ENCODE measurements at places on chromosomes 6 and 20. TPM values are rescaled to one million over a fixed set of nuclear protein-coding genes. Genes with fewer than 3 reads are reported as not detected.

The OVOL2 gene
- 26.2 TPM for total RNA-seq

The CCDC170 gene
- 5.2 TPM for total RNA-seq

The RAET1L gene
- not detected for total RNA-seq

The SH3BGRL2 gene
- total RNA-seq = 24.0 TPM

The LHFPL5 gene
- total RNA-seq = not detected

The SNAI1 gene
- total RNA-seq = 11.0 TPM

The C20orf141 gene
- not detected for total RNA-seq

The NKAIN4 gene
- not detected for total RNA-seq

The RBPJL gene
- total RNA-seq = 0.13 TPM

The PNLDC1 gene
- total RNA-seq = not detected

The SIM1 gene
- total RNA-seq = not detected

The RAET1G gene
- total RNA-seq = 2.1 TPM

GRCh38 chr6:11486051-11486450 lies 51.5 kb upstream of the TMEM170B start:
- DNase-seq = no peak

- no peak for DNase-seq
Measured at GRCh38 chr6:111926731-111927302, 53.6 kb upstream of the FYN start.

DNA sequence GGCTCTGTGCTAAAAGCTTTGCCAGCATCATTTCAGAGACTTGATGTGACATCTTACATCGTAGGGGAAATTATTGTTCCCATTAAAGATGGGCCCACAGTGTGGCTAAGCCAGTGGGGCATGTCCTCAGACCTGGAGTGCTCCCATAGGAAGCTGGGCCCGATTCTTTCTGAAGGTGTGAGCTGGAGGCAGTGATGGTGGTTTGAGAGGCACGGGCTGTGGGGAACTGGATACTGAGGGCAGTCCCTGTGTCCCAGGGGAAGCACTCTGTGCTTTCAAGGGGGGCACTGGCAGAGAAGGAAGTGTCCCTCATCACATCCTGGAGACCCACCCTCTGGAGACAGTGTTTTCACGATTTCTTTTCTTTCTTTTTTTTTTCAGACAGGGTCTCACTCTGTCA lies 8.6 kb upstream of the FAM110A start:
- peak; percentile 8 for DNase-seq

- no peak for DNase-seq
Measured at GRCh38 chr6:149544646-149545257, 1.1 kb downstream of the PPIL4 start.

DNA sequence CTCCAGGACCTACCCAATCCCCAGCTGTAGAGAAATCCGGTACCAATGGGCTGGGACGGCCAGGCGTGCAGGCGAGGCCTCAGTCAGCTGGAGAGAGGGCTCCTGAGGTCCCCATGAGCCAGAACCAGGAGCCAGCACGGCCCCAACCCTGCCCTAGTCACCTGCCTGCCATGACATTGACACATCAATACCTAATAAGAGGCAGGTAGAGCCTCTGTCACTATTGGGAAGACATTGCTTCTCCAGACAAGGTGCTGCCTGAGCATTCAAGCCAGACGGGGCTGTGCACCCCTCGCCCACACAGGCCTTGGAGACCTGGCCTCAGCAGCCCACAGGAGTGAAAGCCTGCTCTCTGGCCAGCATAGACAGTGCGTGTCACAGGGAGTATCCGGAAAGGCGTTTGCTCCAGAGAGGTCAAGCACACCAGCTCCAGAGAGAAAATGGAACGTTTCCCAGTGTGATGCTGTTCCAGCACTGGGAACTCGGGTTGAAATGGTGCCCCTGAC lies 3.5 kb downstream of the DLL1 start:
- DNase-seq = no peak

GRCh38 chr20:2814076-2814475 lies 711 bp upstream of the C20orf141 start:
- no peak for DNase-seq

DNA sequence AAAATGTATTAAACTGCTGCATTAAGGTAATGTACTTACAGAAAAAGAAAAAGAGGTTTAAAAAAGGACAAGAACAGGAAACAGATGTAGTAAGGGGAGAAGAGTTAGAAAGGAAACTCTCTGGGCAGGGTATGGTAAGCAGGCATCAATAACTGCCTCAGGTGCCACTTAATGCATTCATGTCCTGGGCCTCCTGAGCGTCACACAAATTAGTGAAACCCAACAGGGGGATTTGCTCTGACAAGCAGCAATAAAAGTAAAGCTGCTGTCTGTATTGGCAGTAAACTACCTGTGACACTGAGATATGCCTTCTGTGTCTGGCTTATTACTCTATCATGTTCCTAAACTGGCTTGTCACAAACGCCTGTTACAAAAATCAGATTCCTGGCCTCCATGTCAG lies 1.5 kb upstream of the EFHC1 start:
- no peak for DNase-seq

- no peak for DNase-seq
Measured at GRCh38 chr6:18087396-18088165, 34.9 kb downstream of the NHLRC1 start.

DNA sequence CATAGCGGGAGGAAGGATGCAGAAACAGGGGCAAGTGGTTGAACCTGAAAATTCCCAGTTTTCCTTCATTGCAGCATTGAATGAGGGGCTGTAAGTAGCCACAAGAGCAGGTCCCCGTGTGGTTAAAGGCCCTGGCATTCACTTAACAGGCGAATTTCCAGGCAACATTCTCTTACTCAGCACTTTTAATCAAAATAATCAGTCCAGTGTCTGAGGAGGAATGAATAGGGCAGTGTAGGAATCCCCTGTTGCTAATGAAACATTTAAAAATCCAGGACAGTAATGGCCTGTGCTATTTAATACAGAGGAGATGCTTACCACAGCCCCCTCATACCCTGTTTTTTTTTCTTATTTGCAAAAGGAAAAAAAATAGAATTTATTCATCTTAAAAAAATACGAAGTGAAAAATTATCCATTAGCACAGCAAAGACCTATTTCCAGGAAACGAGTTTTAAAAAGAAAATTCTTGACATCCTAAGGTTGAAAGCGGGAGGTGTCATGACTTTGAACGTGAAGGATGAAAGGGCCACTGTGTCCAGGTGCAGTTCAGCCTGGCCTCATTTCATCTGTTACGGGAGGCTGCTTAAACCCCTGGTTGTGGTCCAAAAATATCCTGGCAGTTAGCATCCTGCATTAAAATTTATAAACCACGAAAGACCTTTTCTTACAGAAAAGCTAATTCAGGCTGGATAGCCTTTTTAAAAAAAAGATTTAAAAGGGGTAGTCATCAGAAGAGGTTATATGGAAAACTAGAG lies 20.2 kb downstream of the MYLK4 start:
- no peak for DNase-seq

DNA sequence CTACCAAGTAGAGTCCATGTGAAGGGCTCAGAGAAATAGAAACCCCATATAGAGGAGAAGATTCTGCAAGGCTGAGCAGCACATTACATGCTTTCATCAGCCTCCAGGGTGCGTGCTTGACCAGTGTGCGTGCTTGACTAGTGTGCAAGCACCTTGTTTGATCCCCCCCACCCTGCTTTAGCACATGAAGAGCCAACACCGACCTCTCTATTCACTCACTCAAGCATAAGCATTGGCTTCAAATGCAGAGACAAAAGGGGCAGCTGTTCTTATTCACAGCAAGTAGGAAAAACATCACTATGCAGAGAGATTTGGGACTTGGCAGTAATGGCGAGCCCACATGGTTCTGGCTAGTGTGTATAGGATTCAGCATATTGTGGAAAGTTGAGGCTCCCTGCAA lies 278.7 kb upstream of the RNF217 start:
- no peak for DNase-seq

DNA sequence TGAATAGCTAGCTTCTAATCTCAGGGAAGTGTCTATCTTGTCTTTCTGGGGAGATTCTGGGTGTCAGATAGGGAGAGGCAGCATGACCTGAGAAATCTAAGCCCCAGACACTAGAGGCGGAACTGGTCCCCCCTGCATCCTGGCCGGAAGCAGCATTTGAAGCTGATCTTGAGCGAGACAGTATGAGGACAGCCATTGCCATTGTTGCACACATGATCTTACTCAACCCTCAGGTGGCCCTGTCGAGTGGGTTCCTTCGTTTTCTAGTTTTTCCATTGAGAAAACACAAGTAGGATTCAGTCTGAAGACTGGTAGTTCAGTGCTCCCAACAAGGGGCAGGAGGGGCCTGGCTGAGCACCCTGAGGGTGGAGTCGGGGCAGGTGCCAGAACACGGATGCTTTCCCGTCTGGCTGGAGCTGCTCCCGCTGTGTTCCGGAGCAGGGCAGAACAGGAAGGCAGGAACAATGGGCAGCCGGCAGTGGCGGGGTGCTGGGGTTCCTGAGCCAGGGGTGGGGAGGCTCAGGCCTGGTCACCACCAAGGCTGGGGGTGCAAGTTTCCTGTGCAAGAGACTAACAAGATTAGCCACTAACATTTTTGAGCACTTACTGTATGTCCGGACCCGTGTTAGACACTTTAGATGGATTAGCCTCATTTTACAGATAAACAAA lies 7.9 kb upstream of the SDCBP2 start:
- DNase-seq = peak; percentile 84

DNA sequence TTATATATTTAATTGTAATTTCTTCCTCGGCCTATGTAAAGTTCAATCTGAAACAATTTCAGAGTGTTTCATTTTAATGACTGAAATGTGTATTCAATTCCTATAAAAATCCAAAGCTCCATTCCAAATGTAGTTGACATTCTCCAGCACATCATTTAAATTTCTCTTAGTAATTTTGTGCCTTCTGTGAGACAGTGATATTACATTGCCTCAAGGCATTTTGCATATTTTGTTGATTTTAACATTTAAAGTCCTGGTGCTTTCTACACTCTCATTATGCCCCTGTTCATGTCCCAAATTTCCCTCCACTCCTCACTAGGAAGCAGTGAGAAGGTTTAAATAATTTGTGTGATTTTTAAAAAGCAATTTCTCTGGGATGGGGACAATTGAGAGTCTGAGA lies 34.1 kb upstream of the THEMIS start:
- no peak for DNase-seq

- no peak for DNase-seq
Measured at GRCh38 chr20:5143851-5144250, 17.0 kb downstream of the CDS2 start.

- DNase-seq = no peak
Measured at GRCh38 chr20:1403624-1404023, 10.8 kb upstream of the FKBP1A start.

GRCh38 chr6:36249536-36249935 lies 20.3 kb upstream of the PNPLA1 start:
- DNase-seq = no peak

GRCh38 chr6:120876424-120876823 lies 457.9 kb downstream of the TBC1D32 start:
- DNase-seq = no peak

DNA sequence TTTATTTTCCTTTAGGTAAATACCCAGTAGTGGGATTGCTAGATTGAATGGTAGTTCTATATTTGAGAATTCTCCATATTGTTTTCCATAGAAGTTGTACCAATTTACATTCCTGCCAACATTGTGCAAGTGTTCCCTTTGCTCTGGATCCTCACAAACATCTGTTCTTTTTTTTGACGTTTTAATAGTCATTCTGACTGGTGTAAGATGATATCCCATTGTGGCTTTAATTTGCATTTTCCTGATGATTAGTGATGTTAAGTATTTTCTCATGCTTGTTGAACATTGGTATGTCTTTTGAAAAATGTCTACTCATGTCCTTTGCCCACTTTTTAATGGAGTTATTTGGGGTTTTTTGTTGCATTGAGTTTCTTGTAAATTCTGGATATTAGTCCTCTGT lies 85.6 kb downstream of the UBE3D start:
- no peak for DNase-seq
